Anterior cingulate cortex (tissue), 58 donors: ENCODE measurements at places on chromosomes 11 and 22.

GRCh38 chr22:46835288-46835687 is 72.8 kb downstream of the TBC1D22A start:
- DNase-seq = no peak

DNA sequence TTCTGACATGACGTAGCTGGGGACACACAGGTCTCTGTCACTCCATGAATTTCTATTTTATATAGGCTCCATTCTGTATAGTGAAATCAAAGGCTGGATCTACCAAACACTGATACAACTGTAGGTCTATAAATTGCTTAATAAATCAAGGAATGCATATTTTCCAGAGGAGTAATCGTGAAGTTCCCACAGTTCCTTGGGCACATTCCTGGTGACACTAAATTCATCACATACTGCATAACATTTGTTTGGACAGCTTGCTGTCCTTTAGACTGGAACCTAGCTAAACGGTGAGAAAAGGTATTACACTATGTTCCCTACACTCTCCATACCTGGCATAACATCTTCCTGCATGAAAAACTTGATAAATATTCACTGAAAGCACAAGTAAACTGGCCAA is 41.6 kb upstream of the UCP3 start:
- DNase-seq = no peak

DNA sequence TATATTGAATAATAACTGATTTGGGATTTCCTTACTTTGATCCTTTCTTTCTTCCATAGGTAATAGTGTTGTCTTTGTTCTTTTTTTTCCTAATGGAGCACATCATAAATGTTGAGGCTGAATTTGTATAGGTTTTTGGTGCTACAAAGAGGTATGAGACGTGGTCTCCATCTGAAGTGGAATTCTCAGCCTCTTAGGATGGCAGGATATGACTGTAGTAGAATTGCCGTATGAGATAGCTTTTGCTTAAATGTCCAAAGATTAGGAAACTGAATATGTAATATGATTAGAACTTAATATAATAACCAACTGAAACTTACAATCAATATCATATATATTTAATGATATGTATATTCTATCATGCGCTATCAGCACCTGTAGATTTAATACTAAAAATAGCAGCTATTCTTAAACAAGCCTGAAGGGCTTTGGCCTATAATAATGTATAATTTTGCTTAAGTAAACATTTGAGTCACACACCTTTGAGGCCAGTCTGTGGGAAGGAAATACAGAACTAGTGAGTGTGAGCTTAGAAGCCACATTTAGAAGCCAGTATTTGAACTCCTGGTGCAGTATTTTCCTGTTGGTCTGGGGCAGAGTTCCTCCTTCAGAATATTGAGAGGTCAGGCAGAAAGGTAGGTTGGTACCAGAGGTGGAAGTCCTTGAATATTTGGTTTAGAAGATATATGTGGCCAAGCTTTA is 62.6 kb downstream of the SWAP70 start:
- DNase-seq = no peak

DNA sequence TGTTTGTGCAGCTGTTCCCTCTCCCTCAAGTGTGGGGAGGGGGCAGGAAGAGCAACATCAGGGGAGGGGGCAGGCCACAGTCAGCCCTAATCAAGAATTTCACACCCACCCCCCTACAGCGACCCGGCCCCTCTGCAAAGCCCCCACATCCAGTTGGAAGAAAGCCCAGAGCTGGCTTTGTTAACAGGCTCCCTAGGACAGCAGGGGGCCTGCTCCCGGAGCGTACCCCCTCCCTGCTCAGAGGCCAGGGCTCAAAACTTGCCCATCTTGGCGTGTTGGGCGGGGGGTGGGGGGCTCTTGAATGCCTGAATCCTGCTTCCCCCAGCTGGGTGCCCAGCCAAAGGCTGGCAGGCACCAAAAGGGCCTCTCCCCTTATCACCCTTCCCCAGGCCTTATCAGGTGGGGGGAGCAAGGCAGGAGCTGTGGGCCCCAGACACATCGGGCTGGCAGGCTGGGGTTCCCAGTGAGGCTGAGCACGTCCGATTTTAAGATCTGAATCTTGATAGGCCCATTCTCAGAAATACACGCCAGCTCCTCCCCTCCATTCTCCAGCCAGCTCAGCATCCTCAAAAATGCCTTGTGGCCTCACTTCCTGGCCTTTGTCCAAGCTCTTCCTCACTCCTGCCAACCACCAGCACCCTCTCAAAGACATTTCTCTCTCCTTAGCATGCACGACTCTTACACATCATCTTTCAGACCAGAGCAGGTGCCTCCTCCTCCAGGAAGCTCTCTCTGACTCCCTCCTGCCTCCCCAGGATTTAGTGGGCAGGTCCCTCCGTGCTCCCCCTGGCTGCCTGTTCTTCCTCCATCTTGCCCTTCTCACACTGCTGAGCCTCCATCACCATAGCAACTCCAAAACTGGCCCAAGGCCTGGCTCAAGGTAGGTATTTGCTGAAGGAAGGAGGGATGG is 384.8 kb downstream of the MN1 start:
- no peak for DNase-seq

DNA sequence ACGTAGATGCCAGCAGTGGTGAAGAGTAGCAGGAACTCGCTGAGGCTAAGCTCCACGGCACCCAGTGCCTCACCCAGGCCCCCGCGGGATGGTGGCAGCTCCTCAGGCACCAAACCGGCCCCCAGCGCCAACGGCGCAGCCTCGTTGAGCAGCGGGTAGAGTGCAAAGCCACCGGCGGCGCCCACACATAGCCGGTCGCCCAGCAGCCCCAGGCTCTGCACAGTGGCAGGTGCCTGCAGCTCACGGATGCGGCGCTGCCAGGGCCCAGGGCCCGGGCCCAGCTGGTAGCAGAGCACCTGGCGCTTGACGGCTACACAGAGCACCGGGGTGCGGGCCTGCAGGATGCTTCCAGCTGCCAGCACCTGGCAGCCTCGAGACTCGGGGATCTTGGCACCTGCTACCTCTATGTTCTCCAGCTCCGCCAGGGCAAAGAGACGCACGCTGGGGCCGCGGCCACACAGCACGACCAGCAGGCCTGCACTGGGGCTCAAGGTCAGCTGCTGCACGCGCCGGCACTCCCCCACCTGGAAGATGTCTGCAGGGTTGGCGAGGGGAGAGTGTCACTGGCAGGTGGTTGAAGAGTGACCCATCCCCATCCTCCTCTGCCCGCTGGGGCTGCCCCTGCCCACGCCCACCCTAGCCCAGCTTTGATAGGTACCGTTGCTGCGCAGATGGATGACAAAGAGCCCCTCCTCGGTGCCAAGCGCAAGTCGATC is 14.8 kb downstream of the CDC42BPG start:
- DNase-seq = no peak

DNA sequence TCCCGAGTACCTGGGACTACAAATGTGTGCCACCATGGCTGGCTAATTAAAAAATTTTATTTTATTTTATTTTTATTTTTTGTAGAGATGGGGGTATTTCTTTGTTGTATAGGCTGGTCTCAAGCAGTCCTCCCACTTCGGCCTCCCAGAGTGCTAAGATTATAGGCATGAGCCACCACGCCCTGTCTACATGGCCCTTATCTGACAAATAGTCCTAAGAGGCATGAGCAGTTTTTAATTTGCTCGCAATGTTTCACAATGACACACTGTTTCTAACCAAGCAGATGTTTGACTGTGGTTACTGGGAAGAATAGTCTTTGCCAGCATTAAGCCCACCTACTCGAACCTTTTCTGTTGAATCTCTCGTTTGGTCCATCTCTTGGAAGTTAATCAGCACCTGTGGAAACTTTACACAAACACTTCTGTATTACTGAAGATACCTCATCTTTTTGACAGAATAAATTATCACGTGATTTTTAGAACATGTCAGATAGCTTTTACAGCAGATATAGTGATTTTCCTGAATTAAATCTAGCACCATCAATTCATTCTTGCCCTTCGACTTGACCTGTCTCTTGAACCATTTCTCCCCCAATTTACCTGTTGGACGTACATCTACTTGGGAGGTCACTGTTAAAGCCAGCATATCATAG is 71.4 kb downstream of the MTMR3 start:
- no peak for DNase-seq
